ENCODE measurements at places on chromosomes 3 and 15. TPM values are rescaled to one million over a fixed set of nuclear protein-coding genes. Genes with fewer than 3 reads are reported as not detected.

PYDC2 gene
- not detected for total RNA-seq

SI gene
- total RNA-seq: not detected

C2CD4A gene
- total RNA-seq: 0.25 TPM

EAF2 gene
- total RNA-seq: 0.51 TPM

MYZAP gene
- total RNA-seq: under 0.01 TPM

WNT5A gene
- total RNA-seq: 58.7 TPM

RGMA gene
- total RNA-seq: 0.98 TPM

ADAMTSL3 gene
- 0.49 TPM for total RNA-seq

PLSCR4 gene
- 2.9 TPM for total RNA-seq

TTLL13 gene
- under 0.01 TPM for total RNA-seq

GJD2 gene
- not detected for total RNA-seq

FOXB1 gene
- not detected for total RNA-seq

GABRR3 gene
- not detected for total RNA-seq

CA12 gene
- total RNA-seq: 7.2 TPM

TP63 gene
- 0.25 TPM for total RNA-seq

WDR72 gene
- total RNA-seq: 1.6 TPM

SMCO1 gene
- not detected for total RNA-seq

TP53BP1 gene
- 27.9 TPM for total RNA-seq
